CD4-positive, alpha-beta T cell treated with Interleukin-21 for 1 hour (primary cell): ENCODE measurements at places on chromosomes 5 and 9.

GRCh38 chr9:130128251-130128650, 44.0 kb upstream of the NCS1 start:
- DNase-seq, result peak; percentile 81

GRCh38 chr5:128711216-128711615, 173.2 kb upstream of the FBN2 start:
- DNase-seq, result no peak

GRCh38 chr5:134437847-134438581, 26.3 kb upstream of the CDKN2AIPNL start:
- no peak for DNase-seq

- DNase-seq, result no peak
Measured at GRCh38 chr5:134018154-134018985, 13.6 kb upstream of the VDAC1 start.

DNA sequence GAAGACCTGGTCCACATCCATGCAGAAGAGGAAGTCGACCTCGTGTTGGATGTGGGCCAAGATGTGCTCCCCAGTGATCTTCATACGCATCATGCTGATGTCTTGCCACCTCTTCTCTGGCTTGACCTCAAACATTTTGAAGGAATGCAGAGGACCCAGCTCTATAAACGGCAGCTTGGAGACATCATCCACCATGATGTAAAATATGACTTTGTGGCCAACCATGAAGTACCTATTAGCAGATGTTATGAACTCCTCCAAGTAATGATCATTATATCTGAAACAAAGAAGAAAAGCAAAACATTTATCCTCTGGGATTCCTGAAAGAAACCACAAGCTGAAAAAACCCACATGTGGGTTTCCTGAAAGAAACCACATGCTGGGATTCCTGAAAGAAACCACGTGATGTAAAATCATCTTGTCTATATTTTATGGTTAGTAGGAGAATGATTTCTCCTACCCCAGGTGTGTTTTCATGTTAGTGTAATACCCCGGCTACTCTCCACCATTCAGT, 52.3 kb downstream of the GGTA1 start:
- no peak for DNase-seq

- no peak for DNase-seq
Measured at GRCh38 chr5:126178521-126178920, 244.7 kb upstream of the GRAMD2B start.

GRCh38 chr5:126656401-126657007, 55.8 kb downstream of the PHAX start:
- peak; percentile 32 for DNase-seq

- no peak for DNase-seq
Measured at GRCh38 chr5:67030289-67031056, 166.1 kb downstream of the CD180 start.

- DNase-seq, result no peak
Measured at GRCh38 chr9:135332979-135333748, 146.4 kb upstream of the PPP1R26 start.

- no peak for DNase-seq
Measured at GRCh38 chr5:142825378-142826089, 55.4 kb downstream of the ARHGAP26 start.

DNA sequence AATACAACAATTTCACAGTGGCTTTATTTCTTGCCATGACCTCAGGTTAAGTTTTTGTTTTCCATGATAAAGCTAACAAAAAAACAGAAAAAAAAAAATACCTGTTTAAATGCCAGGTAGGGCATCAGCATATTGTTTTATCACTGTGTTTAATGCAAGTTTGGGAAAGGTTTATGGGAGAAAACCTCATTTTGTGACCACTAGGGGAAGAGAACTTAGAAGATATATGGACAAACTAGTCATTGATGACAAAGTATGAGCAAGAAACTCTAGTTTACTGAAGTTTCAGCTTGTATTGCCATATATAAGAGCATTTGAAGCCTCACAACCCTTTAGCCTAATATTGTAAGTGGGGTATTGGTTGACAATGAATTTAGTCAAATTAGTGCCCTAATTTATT, 1431.4 kb upstream of the CDH18 start:
- DNase-seq, result no peak

DNA sequence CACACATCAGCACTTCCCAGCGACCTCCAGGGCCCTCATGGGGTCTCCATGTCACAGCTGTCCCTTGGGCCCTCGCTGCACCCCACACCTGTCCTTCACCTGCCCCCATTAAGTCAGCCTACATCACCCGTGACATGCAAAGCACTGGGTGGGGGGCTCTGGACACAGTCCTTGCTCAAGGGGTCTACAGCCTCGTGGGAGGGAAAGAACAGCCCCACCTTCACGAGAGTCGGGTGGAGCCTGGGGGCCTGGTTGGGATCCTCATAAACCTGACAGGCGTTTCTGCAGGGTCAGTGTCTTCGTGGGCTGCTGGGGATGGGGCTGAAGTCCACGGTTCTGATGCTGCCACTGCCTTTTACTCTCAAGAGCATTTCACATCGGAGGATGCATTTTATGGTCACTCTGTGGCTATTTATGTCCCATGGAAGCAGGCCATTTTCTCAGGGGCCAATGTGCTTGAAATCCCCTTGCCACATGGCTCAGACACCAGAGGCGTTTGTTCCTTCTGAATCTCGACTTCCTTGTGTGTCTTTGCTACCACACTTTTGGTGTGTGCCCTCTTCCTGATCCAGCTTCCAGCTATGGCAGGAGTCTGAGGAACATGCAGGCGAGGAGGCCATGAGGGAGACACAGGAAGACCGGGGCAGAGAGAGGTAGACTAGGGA, at the start of gene OR2V1:
OR2V1 (minus strand) TSS at position 338 of the 665 bp plus-strand sequence. CDS start 5,865 bp downstream, outside the sequence.
- DNase-seq, result no peak

GRCh38 chr5:59474324-59474723, 419.2 kb downstream of the PDE4D start:
- no peak for DNase-seq
